ENCODE measurements at places on chromosomes 5 and 9.

GRCh38 chr5:88686726-88687125 lies 196.3 kb downstream of the MEF2C start:
- no peak for DNase-seq

DNA sequence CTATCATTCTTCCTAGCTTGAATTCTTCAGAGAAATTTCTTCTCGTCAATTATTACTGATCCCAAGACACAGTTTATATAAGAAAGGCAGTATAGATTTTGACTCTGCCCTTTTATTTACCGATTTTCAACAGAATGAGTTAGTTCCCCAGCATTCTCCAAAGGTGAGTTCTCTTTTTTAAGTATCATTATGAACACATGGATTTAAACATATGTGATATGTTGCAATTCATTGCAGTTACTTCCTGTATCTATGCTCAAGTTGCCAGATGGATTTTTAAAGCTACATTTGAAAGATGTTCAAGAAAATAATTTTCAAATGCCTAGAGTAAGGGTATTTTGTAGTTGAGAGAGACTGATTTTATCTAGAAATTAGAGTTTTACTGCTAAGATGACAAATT lies 8.4 kb downstream of the WDR41 start:
- DNase-seq = no peak

DNA sequence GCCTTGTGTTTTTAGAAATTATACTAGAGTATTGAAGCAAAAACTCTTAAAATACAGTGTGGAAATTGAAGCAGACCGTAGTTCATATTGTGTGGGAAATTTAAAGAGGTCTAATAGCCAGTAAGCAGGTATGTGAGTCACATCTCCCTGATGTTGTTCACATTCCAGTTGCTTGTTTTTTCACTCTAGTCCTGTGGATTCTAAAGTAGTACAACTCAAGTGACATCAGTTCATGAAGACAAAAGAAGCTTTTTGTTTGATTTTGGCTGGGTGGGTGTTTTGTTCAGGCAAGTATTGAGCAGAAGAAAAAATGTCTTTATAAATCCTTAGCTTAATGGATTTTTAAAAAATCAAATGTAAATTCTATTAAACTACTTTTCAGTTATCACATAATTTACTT lies 216.2 kb downstream of the MAN2A1 start:
- no peak for DNase-seq

- DNase-seq = no peak
Observed at GRCh38 chr9:86577420-86578333, 223.5 kb upstream of the TUT7 start.

DNA sequence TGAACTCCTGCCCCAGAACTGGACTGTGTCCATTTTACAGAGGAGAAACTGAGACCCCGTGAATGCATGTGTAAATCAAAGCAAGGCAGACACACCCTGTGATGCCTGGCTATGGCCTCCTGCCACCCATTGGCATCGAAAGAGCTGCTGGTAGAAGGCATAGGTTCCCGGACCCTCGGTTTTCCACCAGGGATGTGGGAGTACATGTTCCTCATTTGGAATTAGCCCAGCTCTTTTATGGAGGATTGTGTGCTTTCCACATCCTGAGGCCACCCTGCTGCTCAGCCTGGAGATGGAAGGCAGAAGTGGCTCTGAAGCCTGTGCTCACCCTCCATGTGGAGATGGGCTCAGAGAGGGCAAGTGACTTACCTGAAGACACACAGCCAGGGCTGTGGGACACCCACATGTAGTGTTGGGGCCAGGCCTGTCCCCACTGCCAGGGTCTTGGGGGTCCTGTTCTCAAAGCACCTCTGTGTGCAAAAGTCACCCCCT lies 2.8 kb downstream of the SUSD3 start:
- DNase-seq = no peak

DNA sequence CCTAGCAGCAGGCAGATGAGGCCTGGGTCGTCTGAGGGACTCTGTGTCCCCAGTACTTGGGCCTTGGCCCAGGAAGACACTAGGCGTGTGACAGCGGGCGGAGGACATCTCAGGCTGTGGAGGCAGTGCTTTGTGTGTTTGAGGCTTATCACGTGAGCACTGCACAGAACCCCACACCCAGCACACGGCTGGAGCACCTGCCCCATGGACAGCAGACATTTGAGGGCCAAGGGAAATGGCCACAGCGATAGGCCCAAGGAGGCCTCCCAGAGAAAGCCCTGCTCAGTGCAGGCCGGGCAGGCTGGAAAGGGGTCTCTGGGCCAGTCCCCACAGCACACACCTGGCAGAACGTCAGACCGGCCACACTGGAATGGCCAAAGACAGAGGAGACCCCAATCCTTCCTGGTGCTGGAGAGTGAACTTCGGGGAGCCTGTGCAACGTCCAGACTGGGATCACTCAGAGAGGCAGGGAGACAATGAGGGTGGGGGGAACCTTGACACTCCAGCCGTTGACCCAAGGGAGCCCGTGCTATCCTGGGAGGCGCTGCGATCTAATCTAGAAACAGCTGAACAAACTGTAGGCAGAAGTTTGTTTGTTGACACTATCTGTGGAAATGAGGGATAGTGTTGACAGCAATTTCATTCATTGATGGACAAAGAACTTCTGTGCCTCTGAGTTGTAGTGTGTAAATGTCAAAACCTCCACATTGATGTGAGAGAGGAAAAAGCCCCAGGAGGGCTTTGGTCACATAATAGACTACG lies 19.6 kb upstream of the FLT4 start:
- no peak for DNase-seq

DNA sequence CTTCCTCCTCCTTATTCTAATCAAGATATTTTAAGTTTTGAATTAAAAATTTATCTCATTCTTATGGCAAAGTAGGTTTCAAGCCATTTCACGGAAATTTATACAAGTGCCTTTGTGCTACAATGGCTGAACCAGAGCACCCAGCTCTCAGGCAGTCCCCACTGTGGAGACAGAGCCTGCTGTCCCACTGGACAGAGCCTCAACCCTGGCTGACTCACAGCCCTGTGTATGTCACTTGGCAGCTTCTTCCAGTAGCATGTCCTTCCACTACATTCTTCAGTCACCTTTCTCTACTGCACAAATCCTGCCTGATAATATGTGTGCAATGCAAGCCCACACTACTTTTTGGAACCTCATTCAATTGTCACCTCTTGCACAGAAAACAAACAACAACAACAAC lies 253.1 kb downstream of the PDE4D start:
- no peak for DNase-seq

DNA sequence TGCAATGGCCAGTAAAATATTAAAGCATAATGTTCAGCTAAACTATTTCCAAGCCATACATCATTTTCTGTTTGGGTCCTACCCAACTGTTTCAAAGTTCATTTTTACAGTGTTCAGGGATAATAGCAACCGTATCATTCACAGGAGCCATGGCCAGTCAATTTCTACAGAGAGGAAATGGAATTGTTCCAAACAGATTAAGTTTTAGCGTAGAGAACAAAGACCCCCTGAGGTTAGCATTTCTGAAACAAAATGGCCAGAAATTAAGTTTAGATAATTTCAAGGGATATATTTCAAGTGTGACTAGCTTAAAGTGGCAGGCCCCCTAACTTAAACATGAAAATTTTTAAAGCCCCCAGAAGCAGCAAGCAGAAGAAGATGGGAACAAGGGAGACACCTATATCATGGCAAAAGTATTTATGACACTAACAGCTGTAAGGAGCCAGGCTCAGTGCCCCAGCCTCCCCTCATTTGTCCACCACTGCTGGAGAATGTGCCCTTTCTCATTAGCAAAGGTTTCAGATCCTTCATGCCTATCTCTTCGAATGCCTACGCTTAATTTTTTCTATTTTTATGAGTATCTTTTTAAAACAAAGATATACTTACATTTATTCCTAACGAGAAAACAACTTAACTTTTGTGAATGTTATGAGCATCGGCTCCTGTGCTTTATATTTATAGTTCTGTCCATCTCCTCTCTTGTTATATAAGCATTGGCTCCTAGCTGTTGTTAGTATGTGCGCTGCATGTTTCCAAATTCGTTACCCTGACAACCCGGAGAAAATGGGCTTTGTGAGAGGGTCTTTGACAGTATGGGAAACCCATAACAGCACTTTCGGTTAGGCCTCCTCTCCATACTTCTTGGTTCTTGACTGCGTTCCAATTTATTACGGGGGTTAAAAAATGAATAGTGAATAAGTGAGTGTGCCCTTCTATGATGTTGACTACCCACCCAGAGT lies 116.3 kb downstream of the MED27 start:
- DNase-seq = no peak

- no peak for DNase-seq
Observed at GRCh38 chr9:33249087-33249658, 9.2 kb downstream of the SPINK4 start.

GRCh38 chr5:50968356-50969149 lies 302.1 kb downstream of the PARP8 start:
- DNase-seq = no peak

GRCh38 chr9:137226338-137227053 lies 806 bp upstream of the RNF224 start:
- DNase-seq = peak; percentile 80

GRCh38 chr9:120294003-120294402 lies 286.0 kb downstream of the CDK5RAP2 start:
- no peak for DNase-seq

DNA sequence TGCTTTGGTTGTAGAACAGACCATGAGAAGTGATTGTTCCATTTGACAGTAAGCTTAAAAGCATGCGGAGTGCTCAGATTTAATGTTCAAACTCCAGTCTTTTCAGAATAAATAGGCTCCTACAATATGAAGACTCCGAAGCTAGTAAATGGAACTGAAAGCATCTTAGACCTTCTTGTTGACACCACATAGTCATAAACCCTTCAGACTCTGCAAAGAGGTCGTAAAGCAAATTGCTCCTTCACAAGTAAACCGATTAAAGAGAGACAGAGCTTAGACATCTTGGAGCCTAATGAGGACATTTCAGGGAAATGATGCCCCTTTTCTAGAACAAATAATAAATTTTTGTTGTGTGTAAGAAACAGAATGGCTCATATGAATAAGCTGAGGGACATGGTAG lies 511.0 kb upstream of the RIOK2 start:
- DNase-seq = no peak

DNA sequence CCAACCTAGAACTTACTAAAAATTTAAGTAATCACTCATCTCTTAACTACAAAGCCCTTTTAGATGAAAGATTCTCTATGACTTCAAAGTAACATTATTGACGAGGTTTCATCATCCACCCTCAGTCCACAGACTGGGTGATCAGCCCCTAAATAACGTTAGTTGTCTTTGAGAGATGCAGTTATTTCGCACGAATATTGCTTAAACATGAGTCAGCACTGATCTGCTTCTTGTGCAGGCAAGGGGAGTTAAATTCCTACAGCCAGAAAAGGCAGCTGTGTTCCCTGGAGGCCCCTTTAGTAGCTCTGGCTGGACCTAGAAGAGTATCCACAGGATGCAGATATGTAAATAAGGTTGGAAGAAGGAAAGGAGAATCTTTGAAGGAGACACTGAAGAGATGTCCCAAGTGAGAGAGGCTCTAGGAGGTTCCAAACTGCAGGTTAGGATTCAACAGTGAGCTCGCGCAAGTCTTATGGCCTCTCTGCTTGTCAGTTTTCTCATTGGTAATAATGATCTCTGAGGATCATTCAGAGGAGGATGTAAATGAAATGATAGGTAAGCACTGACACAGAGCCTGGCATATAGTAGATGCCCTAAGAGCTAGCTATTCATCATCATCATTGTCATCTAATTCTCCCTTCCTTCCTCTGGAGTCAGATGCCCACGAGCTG lies 122.2 kb upstream of the MAN2A1 start:
- DNase-seq = no peak

GRCh38 chr5:115068239-115069086 lies 101.2 kb downstream of the TRIM36 start:
- DNase-seq = peak; percentile 73

DNA sequence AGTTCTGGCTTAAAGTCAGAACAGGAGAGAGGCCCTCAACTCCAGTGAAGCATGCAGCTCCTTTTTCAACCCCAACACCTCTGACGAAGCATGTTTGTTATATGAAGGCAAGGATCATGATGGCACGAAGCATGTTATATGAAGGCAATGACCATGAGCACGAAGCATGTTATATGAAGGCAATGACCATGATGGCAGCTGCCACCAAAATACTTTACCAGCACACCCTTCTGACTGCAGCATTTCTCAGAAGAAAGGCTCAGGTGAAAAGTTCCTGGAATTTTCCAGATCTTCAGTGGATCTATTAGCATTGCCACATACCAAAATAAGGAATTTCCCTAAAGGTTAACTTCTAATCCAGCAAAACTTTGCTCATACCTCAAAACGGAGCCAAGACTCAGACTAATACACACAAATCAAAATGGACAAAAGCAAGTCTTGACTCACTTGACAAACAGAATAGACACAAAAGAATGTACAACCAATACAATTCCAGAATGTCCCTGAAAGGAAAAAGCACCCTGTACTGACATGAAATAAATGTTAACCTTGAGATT lies 217.4 kb downstream of the FANCC start:
- DNase-seq = no peak

DNA sequence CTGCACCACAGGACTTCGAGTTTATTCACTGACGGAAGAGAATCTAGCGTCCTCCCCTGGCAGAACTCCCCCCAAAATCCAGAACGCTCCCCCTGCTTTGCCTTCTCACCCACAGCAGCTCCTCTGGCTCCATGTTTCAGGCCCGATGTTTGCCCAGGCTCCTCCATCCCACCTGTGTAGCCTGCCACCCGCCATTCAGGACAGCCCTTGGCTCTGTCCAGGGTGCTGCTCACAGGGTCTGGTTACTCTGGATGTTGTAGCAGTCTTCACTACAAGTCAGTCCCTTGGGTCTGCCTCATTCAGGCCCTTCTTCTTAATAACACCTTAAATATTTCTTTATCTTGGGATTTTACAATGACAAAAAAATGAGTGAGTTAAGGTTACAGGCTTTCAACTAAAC lies 41.3 kb upstream of the SV2C start:
- DNase-seq = peak; percentile 15

- DNase-seq = no peak
Observed at GRCh38 chr5:16799796-16800195, 136.3 kb downstream of the MYO10 start.

DNA sequence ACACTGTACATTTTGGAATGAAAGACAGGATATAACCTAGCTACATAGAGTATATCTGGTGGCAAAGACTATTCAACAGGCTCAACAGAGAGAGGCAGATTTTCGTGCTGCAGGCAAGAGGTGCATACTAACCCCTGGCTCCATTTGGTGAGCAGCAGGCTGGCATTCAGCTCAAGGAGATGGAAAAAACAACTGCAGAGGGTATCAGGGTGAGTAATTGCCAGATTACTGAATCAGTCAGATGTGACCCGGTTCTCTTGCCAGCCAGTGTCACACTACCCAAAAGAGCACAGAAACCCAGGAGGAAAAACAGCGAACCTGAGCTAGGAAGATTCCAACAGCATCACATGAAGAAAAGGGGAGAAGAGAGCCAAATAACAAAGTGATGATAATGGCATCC lies 130.4 kb upstream of the PRLR start:
- DNase-seq = no peak

DNA sequence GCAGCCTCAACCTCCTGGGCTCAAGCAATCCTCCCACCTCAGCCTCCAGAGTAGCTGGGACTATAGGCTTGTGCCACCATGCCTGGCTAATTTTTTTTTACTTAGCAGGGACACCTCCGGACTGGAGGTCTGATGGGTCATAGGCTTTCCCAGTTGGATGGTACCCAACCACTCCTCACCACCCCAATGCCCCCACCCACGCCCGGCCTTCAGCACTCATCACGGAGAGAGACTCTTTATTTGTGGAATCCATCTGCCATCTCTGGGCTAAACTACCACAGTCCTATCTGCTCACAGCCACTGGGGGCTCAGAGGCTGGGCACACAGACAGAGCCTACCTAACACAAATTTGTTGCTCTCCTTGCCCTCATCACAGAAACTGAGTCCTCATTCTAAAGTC lies 58.3 kb upstream of the STXBP1 start:
- no peak for DNase-seq

All from Caki2 (cell line).